ENCODE measurements at places on chromosomes 13 and 19. TPM values are rescaled to one million over a fixed set of nuclear protein-coding genes. Genes with fewer than 3 reads are reported as not detected.

PNKP gene
- polyA plus RNA-seq: 38.1 TPM

DNA sequence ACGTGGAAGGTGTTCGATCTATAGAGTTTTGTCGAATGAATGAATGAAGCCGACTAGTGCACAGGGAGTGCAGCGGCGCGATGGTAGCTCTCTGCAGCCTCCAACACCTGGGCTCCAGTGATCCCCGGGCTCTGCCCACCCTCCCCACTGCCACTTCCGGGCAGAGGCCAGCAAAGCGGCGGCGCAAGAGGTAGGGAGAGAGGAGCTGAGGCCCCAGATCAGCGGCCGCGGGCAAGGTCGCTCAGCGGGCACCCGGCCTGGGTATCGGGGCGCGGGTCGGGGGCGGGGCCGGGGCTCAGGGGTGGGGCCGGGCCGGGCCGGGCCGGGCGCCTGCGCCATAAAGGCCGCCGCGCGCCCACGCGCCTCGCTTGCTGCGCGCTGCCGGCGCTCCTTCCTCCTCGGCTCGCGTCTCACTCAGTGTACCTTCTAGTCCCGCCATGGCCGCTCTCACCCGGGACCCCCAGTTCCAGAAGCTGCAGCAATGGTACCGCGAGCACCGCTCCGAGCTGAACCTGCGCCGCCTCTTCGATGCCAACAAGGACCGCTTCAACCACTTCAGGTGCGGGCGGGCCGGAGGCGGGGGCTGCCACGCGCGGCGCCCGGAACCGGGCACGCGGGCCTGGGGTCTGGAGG lies at the start of gene GPI:
Gene GPI, plus strand, starts transcription at position 367 of the 633 bp plus-strand sequence. Its CDS starts 71 bp downstream, at position 438.
- no peak for DNase-seq

DNA sequence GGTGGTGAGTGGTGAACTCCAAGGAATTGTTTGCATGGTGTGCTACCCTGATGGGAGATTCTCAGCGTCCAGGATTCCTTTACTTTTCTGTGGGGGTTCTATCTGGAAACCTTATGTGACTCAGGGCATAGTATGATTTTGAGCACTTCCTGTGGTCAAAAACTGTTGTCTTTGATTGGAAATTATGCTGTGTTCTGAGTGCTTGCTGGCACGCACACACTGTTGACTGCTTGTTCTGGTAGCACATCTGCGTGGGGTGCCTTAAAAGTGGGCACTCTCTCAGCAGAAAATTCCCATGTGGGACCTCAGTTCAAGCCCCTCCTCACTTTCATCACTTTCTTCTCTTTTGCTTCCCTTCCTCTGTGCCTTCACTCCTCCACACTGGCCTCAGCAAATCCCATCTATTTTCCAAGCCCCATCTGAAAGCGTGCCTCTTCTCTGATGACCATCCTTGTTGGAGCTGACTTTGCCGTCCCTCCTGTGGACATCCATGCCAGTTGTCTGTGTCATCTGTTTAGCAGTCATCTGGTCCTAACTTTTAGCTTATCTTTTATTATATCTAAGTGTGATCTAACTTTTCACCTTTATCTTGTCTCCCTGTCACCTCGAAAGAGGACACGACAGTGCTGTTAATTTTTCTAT lies 56.4 kb upstream of the NPAS1 start:
- DNase-seq: no peak

SLC7A10 gene
- 8.0 TPM for polyA plus RNA-seq

RGCC gene
- polyA plus RNA-seq: 17.1 TPM

Data from forelimb muscle (tissue), 1 donor.